ENCODE measurements at places on chromosomes 2 and 18. TPM values are rescaled to one million over a fixed set of nuclear protein-coding genes. Genes with fewer than 3 reads are reported as not detected.

CNTNAP5 gene
- polyA plus RNA-seq, result 0.90 TPM

STK25 gene
- polyA plus RNA-seq, result 189 TPM

SCN7A gene
- 0.08 TPM for polyA plus RNA-seq

PLCD4 gene
- polyA plus RNA-seq, result 9.7 TPM

UGT1A5 gene
- polyA plus RNA-seq, result not detected

CAMKMT gene
- 7.8 TPM for polyA plus RNA-seq

SRD5A2 gene
- not detected for polyA plus RNA-seq

SP110 gene
- 5.1 TPM for polyA plus RNA-seq

HOXD10 gene
- polyA plus RNA-seq, result 17.2 TPM

SERPINB10 gene
- polyA plus RNA-seq, result not detected

PRKAG3 gene
- polyA plus RNA-seq, result not detected

CPS1 gene
- polyA plus RNA-seq, result 1.5 TPM

All from brain (organoid and tissue), 16 donors.